ENCODE measurements at places on chromosomes 12 and 14. TPM values are rescaled to one million over a fixed set of nuclear protein-coding genes. Genes with fewer than 3 reads are reported as not detected.

GRCh38 chr12:123152833-123153232, 1.9 kb upstream of the PITPNM2 start:
- H3K4me1 ChIP-seq = peaks cover 33% of the 10 kb centered on the region
- H3K4me3 ChIP-seq = no peak overlapping the region
- no peaks in the 10 kb centered on the region for H3K27me3 ChIP-seq
- no peak overlapping the region for H3K27ac ChIP-seq

DNA sequence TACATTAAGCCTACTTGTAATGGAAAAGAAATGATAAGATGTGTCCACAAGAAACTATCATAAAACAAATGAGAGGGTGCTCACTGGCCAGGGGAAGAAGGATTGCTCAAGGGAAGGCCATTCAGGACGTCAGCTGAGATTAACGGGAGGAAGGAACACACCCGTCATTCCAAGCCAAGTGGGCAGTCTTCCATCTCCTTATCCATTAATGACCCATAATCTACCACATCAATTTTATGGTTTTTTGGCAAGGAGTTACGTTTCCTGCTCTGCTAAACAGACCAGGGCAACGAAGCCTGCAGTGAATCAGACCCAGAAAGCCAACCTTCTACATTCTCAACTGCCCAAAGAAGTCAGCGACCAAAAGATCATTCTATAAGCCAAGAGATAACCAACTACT, 25.1 kb downstream of the PRKAB1 start:
- no peak overlapping the region for H3K4me3 ChIP-seq
- no peaks in the 10 kb centered on the region for H3K27me3 ChIP-seq
- H3K36me3 ChIP-seq = peaks cover 4% of the 10 kb centered on the region
- H3K27ac ChIP-seq = peak overlapping the region; percentile 80
- peak; percentile 97 for DNase-seq
- peaks cover 41% of the 10 kb centered on the region for H3K4me1 ChIP-seq

DNA sequence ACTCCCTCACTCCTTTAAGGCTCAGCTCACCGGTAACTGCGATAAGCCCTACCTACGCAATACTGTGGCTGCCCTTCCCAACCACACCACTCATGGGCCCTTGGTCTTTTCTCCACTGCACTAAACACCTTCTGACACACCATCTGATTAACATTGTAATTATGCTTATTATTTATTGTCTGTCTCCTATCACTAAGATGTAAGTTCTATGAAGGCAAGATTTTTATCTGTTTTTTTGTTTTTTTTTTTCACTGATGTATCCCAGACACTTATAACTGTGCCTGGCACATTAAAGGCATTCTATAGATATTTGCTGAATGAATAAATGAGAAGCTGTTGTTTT, 34.2 kb upstream of the PYGL start:
- H3K4me1 ChIP-seq = no peaks in the 10 kb centered on the region
- H3K4me3 ChIP-seq = no peak overlapping the region
- H3K27me3 ChIP-seq = no peaks in the 10 kb centered on the region
- DNase-seq = no peak

DNA sequence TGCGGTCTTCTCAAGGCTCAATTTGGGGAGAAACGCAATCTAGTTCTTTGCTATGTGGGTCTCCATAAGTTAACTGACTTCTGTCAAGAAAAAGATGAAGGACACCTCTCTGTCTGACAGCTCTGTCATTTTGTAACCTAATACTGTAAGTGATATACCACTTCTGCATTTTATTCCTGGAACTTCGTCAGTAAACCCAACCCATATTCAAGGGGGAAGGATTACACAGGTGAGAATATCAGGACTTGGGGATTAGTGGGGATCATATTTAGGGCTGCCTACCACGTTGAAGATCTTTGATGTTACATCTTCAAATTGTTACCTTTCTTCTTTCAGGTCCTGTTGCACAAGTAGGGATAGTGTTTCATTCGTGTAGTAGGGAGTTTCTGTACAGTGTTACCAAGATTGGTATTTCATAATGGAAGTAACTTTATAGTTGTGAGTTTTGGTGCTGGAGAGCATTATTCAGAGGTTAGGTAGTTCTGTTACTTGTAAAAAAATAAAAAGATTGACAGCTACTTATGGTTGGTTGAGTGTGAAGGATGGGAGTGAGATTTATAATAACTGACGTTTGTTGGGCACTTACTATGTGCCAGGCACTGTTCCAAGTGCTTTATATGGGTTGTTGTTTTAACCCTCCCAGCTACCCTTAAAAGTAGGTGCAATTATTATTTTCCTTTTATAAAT, 1.6 kb downstream of the TMEM260 start:
- no peak overlapping the region for H3K27ac ChIP-seq
- no peaks in the 10 kb centered on the region for H3K27me3 ChIP-seq
- H3K36me3 ChIP-seq = no peaks in the 10 kb centered on the region
- peaks cover 37% of the 10 kb centered on the region for H3K4me1 ChIP-seq
- no peak overlapping the region for H3K4me3 ChIP-seq

DNA sequence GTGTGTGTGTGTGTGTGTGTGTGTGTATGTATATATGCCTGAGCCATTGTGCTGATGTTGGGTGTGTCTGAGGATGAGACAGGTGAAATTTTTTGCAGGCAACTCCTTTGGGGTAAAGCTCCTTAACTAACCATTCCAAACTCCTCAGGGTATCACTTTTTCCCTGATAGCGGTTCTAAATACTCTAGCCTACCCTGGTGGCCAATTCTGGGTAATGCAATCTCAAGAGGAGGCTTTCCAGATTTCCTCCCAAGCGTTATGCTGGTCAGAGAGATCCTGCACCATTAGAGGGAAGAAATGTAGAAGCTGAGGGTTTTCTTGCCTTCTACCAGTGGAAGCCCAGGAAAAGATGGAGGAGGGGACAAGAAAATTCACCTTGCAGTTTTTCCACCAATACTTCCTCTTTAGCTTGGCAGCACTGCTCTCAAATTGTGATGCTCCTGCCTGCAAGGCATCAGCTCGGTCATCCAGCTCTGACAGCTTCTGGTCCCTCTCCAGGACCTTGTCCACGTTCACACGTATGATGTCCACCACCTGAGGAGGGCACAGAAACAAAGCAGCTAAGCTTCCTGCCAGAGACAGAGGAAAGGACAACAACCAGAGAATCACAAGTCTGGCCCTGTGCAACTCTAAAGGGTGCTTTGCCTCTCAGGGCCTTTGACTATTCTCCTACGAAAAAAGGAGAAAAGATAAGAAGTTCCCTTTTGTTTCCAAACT, 4.9 kb downstream of the VAMP1 start:
- H3K27me3 ChIP-seq = no peaks in the 10 kb centered on the region
- H3K36me3 ChIP-seq = peaks cover 55% of the 10 kb centered on the region
- peaks cover 15% of the 10 kb centered on the region for H3K4me1 ChIP-seq
- peak; percentile 44 for DNase-seq
- H3K4me3 ChIP-seq = no peak overlapping the region

DNA sequence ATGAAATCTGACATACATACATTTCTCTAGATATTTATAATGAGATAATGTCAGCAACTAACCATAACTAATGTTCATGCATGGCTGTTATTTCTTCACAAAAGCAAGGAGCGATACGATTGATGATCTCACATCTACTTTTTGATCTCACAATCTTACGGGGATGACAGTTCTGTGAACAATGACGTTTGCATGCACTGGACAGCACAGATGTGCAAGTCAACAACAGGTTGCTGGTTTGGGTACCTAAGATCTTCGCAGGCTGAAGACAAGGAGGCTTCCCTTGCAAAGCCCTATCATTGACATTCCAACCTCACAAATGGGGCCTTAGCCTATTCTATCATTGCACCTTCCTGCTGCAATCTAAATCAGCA, 53.6 kb downstream of the C12orf42 start:
- no peak overlapping the region for H3K4me3 ChIP-seq
- no peaks in the 10 kb centered on the region for H3K27me3 ChIP-seq
- DNase-seq = no peak
- H3K36me3 ChIP-seq = no peaks in the 10 kb centered on the region
- H3K27ac ChIP-seq = no peak overlapping the region
- H3K4me1 ChIP-seq = no peaks in the 10 kb centered on the region

- no peaks in the 10 kb centered on the region for H3K36me3 ChIP-seq
- no peaks in the 10 kb centered on the region for H3K27me3 ChIP-seq
- H3K27ac ChIP-seq = no peak overlapping the region
- H3K4me1 ChIP-seq = no peaks in the 10 kb centered on the region
- H3K4me3 ChIP-seq = no peak overlapping the region
- DNase-seq = no peak
Observed at GRCh38 chr12:124875803-124876132, 12.1 kb upstream of the SCARB1 start.

GRCh38 chr14:101227611-101228594, 324.4 kb upstream of the RTL1 start:
- no peaks in the 10 kb centered on the region for H3K36me3 ChIP-seq
- H3K4me3 ChIP-seq = no peak overlapping the region
- DNase-seq = no peak

DNA sequence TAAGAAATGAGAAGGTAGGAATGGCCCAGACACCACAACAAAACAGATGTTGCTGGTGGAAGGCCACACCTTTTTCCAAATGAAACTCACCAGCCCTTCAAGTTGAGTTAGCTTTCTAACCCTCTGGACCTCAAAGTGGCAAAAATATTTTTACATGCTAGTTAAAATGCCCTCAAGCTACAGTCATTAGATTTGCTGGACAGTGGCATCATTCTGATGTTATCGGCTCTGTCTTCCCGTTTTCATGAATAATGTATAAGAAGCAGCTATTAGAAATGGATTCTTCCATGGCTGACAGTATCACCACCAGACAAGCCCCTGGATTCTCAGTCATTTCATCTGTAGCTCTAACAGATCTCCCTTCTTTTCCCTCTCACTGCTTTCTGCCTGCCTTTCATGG, 37.1 kb upstream of the PLXNC1 start:
- no peak for DNase-seq
- no peaks in the 10 kb centered on the region for H3K27me3 ChIP-seq
- no peak overlapping the region for H3K4me3 ChIP-seq
- no peaks in the 10 kb centered on the region for H3K4me1 ChIP-seq

- H3K4me1 ChIP-seq = no peaks in the 10 kb centered on the region
- peak; percentile 12 for DNase-seq
- H3K27me3 ChIP-seq = no peaks in the 10 kb centered on the region
Observed at GRCh38 chr14:104250175-104250574, 111.8 kb downstream of the KIF26A start.

GRCh38 chr12:92076101-92076500, 69.5 kb downstream of the BTG1 start:
- no peaks in the 10 kb centered on the region for H3K36me3 ChIP-seq
- no peak overlapping the region for H3K4me3 ChIP-seq
- no peaks in the 10 kb centered on the region for H3K27me3 ChIP-seq
- peaks cover 4% of the 10 kb centered on the region for H3K4me1 ChIP-seq

DNA sequence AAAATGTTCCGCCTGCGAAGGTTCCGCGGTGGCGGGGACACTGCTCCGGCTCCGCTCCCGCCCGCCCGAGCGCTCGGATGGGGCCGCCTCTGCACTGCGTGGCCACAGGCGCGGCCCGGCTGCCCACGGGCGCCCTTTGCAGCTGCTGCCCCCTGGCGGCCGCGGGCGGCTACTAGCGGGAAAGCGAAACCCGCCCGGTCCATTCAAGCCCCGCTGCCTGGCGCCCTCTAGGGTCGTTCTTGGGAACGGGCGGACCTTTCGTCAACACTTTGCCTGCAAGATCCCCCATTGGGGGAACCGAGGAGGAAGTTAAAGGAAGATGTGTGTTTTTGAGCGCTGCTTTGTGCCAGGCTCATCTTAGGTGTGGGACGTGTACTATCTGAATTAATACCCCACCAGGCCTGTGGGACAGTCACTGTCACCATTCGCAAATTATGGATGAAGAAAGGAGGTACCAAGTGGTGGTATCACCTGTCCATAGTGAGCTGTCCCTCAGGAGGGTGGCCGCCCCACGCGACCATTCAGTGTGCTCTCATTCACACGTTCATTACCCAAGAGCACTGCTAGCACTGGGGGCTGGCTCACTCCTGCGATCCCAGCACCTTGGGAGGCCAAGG, 19.4 kb downstream of the GPR132 start:
- H3K4me3 ChIP-seq = no peak overlapping the region
- no peak overlapping the region for H3K27ac ChIP-seq
- no peaks in the 10 kb centered on the region for H3K36me3 ChIP-seq
- DNase-seq = peak; percentile 87

GRCh38 chr12:65603438-65604351, 220.6 kb upstream of the HMGA2 start:
- no peaks in the 10 kb centered on the region for H3K36me3 ChIP-seq
- no peak overlapping the region for H3K4me3 ChIP-seq
- no peaks in the 10 kb centered on the region for H3K4me1 ChIP-seq
- H3K27me3 ChIP-seq = peaks cover 8% of the 10 kb centered on the region

GRCh38 chr12:68458866-68459265, 126.7 kb upstream of the MDM1 start:
- no peaks in the 10 kb centered on the region for H3K36me3 ChIP-seq
- DNase-seq = no peak
- peaks cover 7% of the 10 kb centered on the region for H3K4me1 ChIP-seq
- H3K4me3 ChIP-seq = no peak overlapping the region
- no peak overlapping the region for H3K27ac ChIP-seq

GRCh38 chr12:53975479-53976152, 862 bp upstream of the HOTAIR start:
- peaks cover 19% of the 10 kb centered on the region for H3K4me1 ChIP-seq
- peaks cover 89% of the 10 kb centered on the region for H3K27me3 ChIP-seq
- H3K36me3 ChIP-seq = no peaks in the 10 kb centered on the region
- no peak overlapping the region for H3K27ac ChIP-seq
- DNase-seq = no peak

- peak overlapping the region; percentile 91 for H3K4me3 ChIP-seq
- peaks cover 6% of the 10 kb centered on the region for H3K36me3 ChIP-seq
- DNase-seq = no peak
- H3K27me3 ChIP-seq = no peaks in the 10 kb centered on the region
- H3K27ac ChIP-seq = peak overlapping the region; percentile 97
- peaks cover 21% of the 10 kb centered on the region for H3K4me1 ChIP-seq
Observed at GRCh38 chr12:131896811-131897270, 2.4 kb downstream of the ULK1 start.

GRCh38 chr12:121933522-121934308, 15.3 kb downstream of the CFAP251 start:
- no peaks in the 10 kb centered on the region for H3K36me3 ChIP-seq
- H3K4me3 ChIP-seq = no peak overlapping the region
- DNase-seq = peak; percentile 54
- H3K27ac ChIP-seq = no peak overlapping the region

- no peak overlapping the region for H3K27ac ChIP-seq
- no peaks in the 10 kb centered on the region for H3K27me3 ChIP-seq
- no peak overlapping the region for H3K4me3 ChIP-seq
- no peaks in the 10 kb centered on the region for H3K4me1 ChIP-seq
Observed at GRCh38 chr12:81378601-81379285, 300.9 kb downstream of the ACSS3 start.

- H3K4me3 ChIP-seq = no peak overlapping the region
- H3K36me3 ChIP-seq = no peaks in the 10 kb centered on the region
- no peak overlapping the region for H3K27ac ChIP-seq
- H3K4me1 ChIP-seq = no peaks in the 10 kb centered on the region
- H3K27me3 ChIP-seq = no peaks in the 10 kb centered on the region
Observed at GRCh38 chr14:26775765-26776563, 178.1 kb upstream of the NOVA1 start.

Gene PRR4
- total RNA-seq = 3.4 TPM

Gene VDR
- total RNA-seq = 15.4 TPM

Gene TAS2R42
- total RNA-seq = not detected

Gene CFAP54
- 0.41 TPM for total RNA-seq

Measured in adrenal gland (tissue), 19 donors.